Esophagus squamous epithelium (tissue), 5 donors: ENCODE measurements at places on chromosomes 1 and 21.

DNA sequence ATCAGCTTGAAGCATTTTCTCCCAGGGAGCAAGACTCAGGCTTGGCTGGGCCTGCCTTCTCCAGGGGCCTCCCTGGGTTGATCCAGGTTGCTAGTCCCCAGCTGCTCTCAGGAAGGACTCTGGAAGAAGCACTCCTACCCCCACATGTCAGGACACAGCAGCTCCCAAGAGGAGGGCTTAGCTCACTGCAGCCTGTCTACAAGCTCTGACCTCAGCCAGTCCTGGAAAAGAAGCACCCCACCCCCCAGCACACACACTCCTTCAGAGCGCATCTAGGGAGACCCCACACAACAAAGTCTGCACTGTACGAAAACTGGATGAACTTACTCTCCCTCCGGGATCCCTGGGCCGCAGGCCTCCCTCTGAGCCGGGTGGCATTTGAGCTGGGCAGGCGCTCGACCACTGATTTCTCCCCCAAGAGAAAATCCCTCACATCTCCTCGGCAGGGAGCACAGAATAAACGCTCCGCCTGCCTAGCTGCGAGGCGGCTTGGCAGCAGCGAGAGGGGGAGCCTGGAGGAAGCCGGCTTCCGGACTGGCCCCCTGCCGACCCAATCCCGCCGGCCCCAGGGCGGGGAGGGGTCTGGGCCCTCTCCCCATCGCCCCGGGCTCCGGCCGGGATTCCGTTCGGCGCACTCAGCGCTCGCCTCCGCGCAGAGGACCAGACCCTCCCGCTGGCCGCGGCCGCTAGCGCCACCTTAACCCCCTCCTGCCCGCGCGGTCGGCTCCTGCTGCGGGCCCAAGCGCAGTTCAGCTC lies at the start of gene KCNA2:
TSS of gene KCNA2 (minus strand) at position 458 of the 756 bp plus-strand sequence. CDS start 1,576 bp downstream, outside the sequence.
- no peak for DNase-seq

GRCh38 chr1:155591770-155592169 lies 18.2 kb upstream of the MSTO1 start:
- DNase-seq, result no peak

GRCh38 chr1:70667494-70668170 lies 256.6 kb downstream of the CTH start:
- no peak for DNase-seq

- no peak for DNase-seq
These were observed 17.7 kb upstream of the SNX27 start for GRCh38 chr1:151594143-151594625.

- DNase-seq, result no peak
These were observed 19.5 kb downstream of the DIO1 start for GRCh38 chr1:53913352-53914033.

GRCh38 chr1:3285106-3285740 lies 169.2 kb upstream of the ARHGEF16 start:
- no peak for DNase-seq

- no peak for DNase-seq
These were observed 50.3 kb downstream of the ITPKB start for GRCh38 chr1:226688808-226689207.

- DNase-seq, result no peak
These were observed 85.1 kb downstream of the PLPP3 start for GRCh38 chr1:56494306-56494705.

- DNase-seq, result no peak
These were observed 329.5 kb downstream of the NPHP4 start for GRCh38 chr1:5662744-5663126.

- DNase-seq, result no peak
These were observed 230.8 kb downstream of the CTH start for GRCh38 chr1:70641868-70642267.

GRCh38 chr1:202680586-202681352 lies 29.5 kb downstream of the SYT2 start:
- no peak for DNase-seq

DNA sequence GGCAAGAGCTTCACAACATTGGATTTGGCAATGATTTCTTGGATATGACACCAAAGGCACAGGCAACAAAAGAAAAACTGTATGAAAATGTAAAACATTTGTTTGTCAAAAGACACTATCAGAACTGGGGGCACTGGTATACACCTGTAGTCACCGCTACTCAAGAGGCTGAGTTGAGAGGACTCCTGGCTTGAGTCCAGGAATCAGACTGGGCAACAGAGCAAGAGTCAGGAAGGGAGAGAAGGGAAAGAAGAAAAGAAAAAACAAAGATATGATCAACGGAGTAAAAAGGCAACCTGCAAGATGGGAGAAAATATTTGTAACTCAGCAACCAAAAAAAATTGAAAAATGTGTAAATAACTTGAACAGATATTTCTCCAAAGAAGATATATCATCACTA lies 6.0 kb upstream of the TUT4 start:
- DNase-seq, result no peak

GRCh38 chr1:72837781-72838180 lies 555.4 kb upstream of the NEGR1 start:
- DNase-seq, result no peak

DNA sequence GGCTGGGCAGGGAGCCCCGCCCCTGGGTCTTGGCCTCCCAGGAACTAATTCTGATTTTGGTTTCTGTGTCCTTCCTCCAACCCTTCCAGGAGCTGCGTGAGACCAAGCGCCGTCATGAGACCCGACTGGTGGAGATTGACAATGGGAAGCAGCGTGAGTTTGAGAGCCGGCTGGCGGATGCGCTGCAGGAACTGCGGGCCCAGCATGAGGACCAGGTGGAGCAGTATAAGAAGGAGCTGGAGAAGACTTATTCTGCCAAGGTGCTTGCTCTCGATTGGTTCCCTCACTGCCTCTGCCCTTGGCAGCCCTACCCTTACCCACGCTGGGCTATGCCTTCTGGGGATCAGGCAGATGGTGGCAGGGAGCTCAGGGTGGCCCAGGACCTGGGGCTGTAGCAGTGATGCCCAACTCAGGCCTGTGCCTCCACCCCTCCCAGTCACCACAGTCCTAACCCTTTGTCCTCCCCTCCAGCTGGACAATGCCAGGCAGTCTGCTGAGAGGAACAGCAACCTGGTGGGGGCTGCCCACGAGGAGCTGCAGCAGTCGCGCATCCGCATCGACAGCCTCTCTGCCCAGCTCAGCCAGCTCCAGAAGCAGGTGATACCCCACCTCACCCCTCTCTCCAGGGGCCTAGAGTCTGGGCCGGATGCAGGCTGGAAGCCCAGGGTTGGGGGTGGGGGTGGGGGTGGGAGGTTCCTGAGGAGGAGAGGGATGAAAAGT lies 18.5 kb upstream of the SEMA4A start:
- DNase-seq, result no peak

DNA sequence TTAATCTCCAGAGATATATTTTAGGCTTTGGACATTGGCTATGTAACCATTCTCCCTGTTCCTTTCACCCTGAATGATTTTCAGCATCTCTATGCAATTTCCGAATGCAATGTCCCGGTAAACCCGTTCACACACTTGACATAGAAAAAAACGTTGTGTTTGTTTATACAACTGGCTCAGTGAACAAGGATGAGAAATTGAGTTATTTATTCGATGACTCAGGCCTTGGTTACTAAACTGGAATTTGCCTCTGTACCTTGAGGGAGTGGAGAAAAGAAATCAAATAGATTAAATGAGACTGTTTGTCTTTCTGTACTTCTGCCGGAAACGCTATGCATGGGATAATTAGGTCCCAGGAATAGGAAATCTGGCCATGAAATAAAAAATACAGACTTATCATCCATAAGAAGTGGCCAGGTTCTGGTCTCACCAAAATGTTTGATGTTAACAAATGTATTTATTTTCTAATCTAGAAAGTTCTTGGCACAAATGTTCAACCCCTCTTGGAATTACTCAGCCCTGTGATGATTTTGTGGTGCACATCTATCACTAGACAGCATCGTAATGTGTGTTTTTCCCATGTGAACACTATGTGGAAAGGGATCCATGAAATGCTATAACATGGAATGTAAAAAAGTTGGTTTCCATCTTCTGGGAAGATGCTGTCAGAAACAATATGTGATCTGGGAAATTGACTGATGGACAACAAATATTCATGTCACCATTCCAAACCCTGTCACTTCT lies 253.9 kb downstream of the DUSP10 start:
- no peak for DNase-seq

DNA sequence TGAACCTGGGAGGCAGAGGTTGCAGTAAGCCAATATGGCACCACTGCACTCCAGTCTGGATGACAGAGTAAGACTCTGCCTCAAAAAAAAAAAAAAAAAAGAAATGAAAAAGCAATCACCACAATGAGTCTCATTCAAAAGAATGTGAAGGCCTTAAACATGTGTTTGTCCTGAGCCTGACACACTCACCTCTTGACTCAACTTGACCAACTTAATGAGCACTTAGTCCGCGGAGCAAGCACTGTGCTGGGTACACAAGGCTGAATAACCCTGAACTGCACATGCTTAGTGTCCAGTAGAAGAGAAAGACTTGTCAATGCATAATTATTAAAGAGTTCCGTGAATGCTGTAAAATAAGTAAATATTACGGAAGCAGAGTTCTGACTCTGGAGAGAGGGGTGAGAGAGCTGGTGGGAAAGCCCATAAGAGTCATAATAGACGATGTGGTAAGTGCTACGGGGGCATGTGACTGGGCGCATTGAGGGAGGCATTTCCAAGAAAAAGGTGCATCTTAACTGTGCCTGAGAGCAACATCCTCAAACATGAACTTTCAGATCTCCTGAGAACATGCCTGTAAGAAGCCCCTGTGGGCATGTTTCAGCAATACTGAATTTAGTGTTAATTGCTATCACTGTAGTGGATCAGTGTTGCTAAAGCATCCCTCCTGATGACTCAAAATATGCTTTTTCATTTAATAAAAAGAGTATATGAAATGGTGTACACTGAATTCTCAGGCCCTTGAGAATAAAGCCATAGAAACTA lies 27.2 kb downstream of the MCOLN2 start:
- no peak for DNase-seq

DNA sequence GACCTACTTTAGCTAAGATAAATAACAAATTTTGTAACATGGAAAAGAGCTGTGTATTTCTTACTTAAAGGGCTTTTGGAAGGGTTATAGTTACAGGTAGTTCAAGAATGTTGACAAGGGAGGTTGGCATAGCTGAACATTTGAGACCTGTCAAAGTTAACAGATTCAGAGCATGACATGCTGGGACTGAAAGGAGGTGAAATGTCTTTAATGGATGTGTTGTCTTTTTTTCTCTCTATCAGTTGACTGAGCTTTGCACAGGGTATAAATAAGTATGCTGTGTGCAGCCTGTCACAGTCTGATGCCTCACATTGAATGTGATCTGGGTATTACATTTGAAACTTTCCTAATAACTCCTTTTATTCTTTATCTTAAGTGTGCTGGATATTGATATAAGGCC lies 411.9 kb upstream of the ZP4 start:
- DNase-seq, result no peak

- DNase-seq, result no peak
These were observed 65.4 kb downstream of the LUZP1 start for GRCh38 chr1:23103001-23103889.

DNA sequence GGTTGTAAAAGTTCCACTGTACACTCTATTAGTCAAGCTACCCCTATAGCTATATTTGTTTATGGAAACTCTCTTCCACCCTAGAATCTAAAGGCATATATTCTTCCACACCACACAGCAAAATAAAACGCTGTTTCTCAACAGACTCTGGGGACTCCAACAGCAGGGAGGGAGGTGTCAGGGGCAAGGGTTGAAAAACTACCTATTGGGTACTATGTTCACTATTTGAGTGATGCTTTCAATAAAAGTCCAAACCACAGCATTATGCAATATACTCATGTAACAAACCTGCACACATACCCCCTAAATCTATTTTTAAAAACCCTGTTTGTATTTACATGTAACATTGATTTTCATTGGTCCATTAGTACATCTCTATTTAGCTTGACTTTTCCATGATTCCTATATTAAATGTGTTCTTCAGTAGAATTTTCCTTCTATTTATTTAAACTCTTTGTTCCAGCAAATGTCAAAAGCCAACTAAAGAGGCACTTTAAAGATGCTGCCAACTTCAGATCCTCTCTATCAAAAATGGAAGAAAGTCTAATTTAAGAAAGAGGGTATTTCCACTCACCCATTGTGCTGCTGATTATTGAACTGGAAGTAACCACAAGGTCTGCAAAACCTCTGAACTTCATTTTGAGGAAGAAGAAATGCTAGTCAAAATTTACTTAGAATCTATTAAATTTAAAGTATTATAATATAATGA lies 26.2 kb downstream of the RGS7 start:
- no peak for DNase-seq

DNA sequence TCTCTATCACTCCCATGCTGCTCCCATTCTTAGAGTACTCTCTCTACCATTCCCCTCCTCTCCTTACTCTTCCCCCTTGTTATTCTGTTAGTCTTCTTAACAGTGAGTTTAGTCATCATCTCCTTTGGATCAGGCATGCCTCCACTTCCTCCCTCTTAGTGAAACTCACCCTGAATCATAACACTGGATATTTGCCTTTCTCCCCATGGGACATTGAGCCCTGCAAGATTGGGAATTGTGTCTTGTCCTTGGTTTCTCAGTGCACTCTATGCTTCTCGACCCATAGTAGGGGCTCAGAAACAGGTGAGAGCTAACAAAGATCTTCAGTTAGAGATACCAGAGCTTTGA lies 68.3 kb upstream of the GCLM start:
- DNase-seq, result no peak

GRCh38 chr1:64744492-64745180 lies at the start of gene RAVER2:
TSS of gene RAVER2 (plus strand) at chr1:64745075. CDS start at chr1:64745173, 98 bp downstream.
- DNase-seq, result peak; percentile 6

- DNase-seq, result no peak
These were observed 321.1 kb downstream of the TGFB2 start for GRCh38 chr1:218666263-218666662.

- DNase-seq, result no peak
These were observed 57.9 kb upstream of the RUNX3 start for GRCh38 chr1:24987875-24988557.

DNA sequence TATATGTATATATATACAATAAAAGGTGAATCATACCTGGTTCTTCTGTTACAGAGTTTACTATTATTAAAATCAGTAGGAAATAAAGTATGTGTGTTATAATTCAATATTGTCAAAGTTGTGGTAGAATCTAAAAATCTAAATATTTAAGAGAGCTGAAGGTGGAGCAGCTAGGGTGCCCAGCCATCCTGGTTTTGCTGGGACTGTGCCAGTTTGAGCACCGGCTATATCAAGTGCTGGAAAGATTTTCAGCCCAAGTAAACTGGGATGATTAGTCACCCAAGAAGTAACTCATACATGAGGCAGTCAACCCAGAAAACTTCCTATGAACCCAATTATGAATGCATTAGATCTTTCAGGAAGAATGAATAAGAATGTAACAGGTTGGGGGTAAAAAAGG lies 16.9 kb upstream of the KRTAP19-5 start:
- no peak for DNase-seq

- no peak for DNase-seq
These were observed 111.8 kb upstream of the KIAA1614 start for GRCh38 chr1:180800945-180801344.

- no peak for DNase-seq
These were observed 2.1 kb downstream of the MOV10 start for GRCh38 chr1:112676543-112676942.

GRCh38 chr1:117607471-117607870 lies 1.6 kb downstream of the TENT5C start:
- DNase-seq, result no peak
